ENCODE measurements at places on chromosomes 1 and 21.

DNA sequence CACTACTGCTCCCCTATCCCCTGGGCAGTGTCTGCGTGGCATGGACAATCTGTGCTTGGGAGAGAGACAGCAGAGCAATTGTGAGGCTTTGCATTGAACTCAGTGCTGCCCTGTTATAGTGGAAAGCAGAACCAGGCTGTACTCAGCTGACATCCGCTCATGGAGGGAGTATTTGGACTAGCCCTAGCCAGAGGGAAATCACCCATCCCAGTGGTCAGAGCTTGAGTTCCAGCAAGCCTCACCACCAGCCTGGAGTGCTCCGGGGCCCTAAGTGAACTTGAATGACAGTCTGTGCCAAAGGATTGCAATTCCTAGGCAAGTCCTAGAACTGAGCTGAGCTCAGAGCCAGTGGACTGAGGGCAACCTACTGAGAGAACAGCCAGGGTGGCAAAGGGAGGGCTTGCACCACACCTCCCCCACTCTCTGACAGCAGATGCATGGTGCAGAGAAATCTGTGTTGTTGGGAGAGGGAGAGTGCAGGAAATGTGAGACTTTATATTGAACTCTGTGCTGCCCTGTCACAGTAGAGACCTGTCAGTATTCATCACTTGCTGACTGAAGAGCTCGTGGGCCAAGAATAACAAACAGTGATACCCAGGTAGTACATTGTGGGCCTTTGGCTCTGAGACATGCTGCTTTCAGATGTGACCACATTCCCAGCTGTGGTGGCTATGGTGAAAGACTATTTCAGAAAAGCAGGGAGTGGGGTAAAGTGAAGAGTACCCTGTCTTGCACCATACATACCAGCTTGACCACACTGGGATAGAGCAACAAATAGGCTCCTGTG, 107.7 kb upstream of the SLC5A9 start:
- DNase-seq = no peak

DNA sequence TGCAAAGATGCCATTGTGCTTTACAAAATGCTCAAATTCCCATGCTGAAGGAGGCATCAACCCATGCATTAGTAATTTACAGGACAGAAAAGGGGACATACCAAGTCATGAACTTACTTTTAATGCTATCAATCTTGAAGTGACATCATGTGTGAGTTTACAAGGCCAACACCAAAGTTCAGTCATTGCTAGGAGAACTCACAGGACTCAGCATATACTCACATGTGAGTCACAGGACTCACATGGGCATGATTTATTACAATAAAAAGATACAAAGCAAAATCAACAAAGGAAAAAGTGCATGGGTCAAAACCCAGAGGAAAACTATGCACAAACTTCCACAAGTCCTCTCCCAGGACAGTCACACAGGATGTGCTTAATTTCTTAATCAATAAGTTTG, 1656.0 kb downstream of the MRPL39 start:
- DNase-seq = no peak

GRCh38 chr1:15288173-15288926, 41.3 kb downstream of the FHAD1 start:
- DNase-seq = no peak

DNA sequence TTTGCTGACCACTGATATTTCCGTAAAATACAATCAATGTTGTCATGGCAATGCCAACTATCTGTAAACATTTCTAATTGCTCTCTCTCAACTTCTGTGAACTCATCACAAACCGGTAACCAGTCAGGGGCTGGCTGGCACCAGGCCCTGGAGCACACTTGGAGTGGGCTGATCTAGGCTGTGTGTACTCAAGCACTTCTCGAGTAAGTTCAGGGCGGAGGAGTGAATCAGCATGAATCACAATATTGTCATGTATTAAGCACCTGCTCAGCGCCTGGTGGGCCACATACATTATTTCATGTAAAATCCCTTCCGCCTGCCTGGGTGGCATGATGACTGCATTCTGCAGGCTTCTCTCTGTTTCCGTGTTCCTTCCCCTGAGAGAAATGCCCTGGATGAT, 212.4 kb downstream of the FOXD2 start:
- DNase-seq = no peak

- no peak for DNase-seq
These were observed 5.2 kb downstream of the ELF3 start for GRCh38 chr1:202015662-202015937.

- DNase-seq = peak; percentile 63
These were observed 24.4 kb downstream of the RRAGC start for GRCh38 chr1:38834937-38835827.

GRCh38 chr1:94236630-94237290, 624 bp downstream of the ARHGAP29 start:
- DNase-seq = no peak

- DNase-seq = no peak
These were observed 108.5 kb upstream of the IPO9 start for GRCh38 chr1:201720522-201720844.

- DNase-seq = no peak
These were observed 16.6 kb downstream of the DDI2 start for GRCh38 chr1:15633756-15634420.

GRCh38 chr1:42340901-42341300, 5.9 kb upstream of the FOXJ3 start:
- DNase-seq = no peak

DNA sequence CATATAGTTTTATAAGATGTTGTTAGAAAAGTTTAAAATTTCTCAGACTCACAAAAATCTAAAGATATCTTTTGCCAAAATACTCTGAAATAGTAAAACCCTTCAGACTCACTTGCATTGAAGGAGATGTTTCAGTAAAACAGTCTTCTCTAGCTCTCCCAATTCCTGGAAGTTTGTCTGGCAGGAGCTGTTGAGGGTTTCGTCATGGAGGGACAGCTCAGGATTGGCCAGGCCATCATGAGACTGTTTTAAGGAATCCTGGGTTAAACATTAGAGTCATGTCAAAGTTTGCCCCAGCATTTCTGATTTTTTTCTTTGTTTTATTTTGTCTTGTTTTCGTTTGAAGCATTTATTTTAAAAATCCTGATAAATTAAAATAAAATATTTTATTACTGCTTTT, 293.8 kb upstream of the PBX1 start:
- DNase-seq = no peak

DNA sequence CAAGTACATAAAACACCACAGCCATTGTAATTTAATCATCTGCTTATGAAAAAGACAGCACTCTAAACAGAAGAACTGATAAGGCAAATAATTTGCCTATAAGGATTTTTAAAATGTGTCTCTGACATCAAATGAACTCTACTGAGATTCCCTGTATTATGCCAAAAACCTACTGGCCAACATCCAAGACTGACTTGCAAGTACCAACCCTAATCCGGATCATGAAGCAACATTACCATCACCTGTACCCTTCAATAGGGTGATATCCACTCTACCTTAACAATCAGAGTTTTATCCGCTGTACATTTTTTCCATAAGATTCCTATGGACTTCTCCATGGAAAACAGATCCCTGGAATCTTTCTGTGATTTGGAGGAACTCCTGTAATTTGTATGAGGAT, 4.6 kb downstream of the RGS7 start:
- no peak for DNase-seq

DNA sequence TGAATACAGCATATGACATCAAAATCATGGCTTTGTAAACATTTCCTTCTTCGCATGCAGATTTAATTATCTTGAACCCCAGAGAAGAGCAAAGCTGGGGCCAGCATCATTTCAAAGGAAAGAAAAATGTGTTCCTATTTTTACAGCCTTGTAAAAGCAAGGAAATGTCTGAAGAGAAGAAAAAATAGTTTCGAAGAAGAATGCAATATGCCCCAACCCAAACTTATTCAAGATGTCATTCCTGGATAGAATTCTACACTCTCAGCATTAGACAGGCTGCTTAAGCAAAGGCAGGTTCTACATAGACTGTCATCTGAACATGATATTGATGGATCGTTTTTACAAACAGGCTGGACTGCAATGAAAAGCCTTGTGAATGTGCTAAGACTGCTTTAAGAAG, 900.8 kb downstream of the TTLL7 start:
- no peak for DNase-seq

DNA sequence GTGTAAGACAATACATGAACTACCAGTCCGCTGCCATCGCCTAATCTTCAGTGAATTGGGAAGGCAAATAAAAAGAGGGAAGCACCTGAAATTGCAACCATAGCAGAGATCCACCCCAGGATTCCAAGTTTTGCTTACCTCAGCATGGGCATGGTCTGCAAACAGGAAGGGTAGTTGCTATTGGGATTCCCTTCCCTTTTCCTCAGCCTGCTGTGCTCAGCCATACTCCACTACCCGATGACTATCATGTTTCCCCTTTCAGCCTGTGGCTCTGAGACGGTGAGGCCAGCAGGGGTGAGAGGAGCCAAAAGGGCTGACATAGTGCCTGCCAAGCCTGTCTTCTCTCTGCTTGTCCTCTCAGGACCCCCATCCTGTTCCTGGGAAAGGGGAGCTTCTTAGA, 64.2 kb downstream of the GPR137B start:
- DNase-seq = no peak

- no peak for DNase-seq
These were observed 22.5 kb downstream of the JMJD4 start for GRCh38 chr1:227712648-227713047.

DNA sequence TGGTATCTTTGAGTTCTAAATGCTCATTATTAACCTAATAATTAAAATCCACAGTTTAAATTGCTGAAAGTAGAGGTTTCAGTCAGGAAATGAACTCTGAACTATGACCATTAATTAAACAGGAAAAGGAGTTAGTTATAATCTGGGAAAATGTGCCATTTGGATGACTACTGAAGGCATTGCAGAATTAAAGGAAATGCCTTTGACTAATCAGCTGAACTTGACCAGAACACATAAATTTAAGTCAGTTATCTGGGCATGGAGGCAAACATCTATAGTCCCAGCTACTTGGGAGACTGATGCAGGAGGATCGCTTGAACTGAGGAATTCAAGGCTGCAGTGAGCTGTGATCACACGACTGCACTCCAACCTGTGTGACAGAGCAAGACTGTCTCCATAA, 31.9 kb downstream of the SLC44A5 start:
- no peak for DNase-seq

Measured in central memory CD4-positive, alpha-beta T cell (primary cell).